ENCODE measurements at places on chromosomes 1 and 21. TPM values are rescaled to one million over a fixed set of nuclear protein-coding genes. Genes with fewer than 3 reads are reported as not detected.

RIMKLA gene
- under 0.01 TPM for total RNA-seq

TMIGD3 gene
- not detected for total RNA-seq

FGR gene
- total RNA-seq = not detected

NPL gene
- total RNA-seq = 2.6 TPM

OR2T2 gene
- total RNA-seq = not detected

PRDM15 gene
- total RNA-seq = 2.6 TPM

TXNIP gene
- 773 TPM for total RNA-seq

AKIRIN1 gene
- total RNA-seq = 37.0 TPM

CYP4A22 gene
- total RNA-seq = not detected

CFAP141 gene
- total RNA-seq = not detected

FMO4 gene
- total RNA-seq = 7.3 TPM

CRABP2 gene
- total RNA-seq = 70.4 TPM

MCOLN2 gene
- total RNA-seq = 6.2 TPM

FCRL3 gene
- not detected for total RNA-seq

CR1L gene
- total RNA-seq = not detected

FCGR2B gene
- total RNA-seq = not detected

FAM151A gene
- not detected for total RNA-seq

OPRD1 gene
- not detected for total RNA-seq

AMY1A gene
- total RNA-seq = not detected
